ENCODE measurements at places on chromosomes 11 and 22.

DNA sequence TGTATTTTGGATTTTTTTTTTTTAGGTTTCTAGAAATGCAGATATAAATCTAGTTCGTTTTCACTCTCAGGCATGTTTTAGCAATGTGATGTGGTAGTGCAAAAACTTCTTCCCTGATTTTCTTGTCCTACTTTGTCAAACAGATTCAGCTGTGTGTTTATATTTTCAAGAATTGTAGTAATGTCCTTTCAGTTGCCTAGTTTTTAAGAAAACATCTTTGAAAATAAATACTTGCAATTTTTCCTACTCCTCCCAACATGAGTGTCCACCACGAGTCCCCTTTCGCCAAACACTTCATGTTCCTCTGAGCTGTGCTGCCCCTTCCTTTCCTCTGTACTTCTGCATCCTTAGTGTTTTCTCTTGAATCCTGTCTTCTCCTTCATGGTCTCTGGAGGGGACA lies 686.9 kb downstream of the NTM start:
- no peak for DNase-seq

GRCh38 chr22:31683181-31684105 lies 21.4 kb upstream of the PISD start:
- DNase-seq: no peak

DNA sequence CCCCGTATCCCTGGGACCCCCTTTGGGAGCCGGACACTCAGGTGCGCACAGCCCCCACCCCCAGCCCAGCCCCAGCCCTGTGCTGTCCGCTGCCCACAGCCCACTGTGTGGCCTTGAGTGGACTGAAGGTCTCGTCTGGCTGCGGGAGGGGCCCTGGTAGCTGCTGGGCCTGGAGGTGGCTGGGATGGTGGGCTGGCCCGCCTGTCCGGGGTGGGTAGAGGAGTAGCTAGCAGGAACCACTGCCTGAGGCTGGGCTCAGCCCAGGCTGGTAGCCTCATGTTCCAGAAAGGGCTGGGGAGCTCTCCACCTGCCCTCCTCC lies 4.6 kb upstream of the MUC6 start:
- DNase-seq: no peak

- DNase-seq: no peak
Measured at GRCh38 chr22:41504397-41504796, 35.5 kb downstream of the ACO2 start.

DNA sequence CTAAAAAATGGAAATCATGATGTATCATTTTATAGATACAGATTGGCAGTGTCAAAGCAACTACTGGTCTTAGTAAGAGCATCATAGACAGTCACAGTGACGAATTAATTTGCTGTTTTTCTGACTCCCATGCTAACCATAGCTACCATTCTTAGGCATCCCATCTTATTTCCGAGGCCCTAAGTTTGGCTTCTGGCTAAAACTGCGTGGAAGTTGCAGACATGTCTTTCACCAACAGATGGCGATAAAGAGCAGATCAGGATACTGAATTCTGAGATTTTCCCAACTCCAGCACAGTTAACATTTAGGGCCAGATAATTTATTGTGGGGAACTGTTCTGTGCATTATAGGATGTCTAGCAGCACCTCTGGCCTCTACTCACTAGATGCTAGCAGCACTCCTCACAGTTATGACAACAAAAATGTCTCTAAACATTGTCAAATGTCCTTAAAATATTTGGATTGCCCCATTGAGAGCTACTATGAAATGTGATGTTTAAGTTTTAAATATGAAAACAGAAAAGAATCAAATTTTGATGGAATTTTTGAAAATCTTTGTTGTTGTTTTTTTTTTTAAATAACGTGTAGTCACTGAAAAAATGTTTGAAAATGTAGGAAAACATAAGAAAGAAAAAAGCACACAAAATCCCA lies 16.3 kb downstream of the OR2AG2 start:
- peak; percentile 24 for DNase-seq

DNA sequence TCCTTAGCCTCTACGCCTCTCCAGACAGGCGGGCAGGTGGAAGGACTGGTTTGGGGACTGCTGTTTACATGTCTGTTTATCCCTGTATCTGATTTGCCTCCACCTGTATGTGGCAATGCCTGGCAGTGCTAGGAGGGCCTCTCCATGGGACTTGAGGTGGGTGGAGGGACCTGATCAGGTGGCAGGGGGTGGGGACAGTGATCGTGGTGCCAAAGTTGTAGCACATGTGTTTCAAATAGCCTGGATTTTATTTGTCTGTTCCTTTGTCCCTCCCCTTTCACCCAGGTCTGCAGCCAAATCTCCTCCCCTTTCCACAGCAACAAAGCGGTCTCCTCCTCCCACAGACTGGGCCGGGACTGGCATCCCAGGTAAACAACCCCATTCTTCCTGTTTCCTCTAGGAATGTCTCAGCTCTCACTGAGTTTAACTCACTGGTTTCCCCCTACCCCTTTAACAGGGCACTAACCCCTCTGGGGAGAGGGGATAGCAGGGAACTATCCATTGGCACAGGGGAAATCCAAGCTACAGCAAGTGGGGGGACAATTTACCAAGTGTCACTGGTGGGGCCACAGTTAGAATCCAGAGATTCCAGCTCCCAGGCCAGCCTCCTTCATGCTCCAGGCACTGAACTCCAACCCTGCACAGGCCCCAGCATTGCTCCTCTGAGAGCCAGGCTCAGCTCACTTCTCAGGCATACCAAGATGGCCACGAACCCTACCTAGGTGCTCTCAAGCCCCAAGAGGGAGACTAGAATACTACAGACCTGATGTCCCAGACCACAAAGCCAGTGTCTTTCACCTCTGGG lies 22.9 kb upstream of the TLCD5 start:
- DNase-seq: no peak

GRCh38 chr11:86955361-86956120 lies at the start of gene FZD4:
FZD4 (minus strand) TSS chr11:86955395; CDS start chr11:86955085, 310 bp downstream.
- peak; percentile 40 for DNase-seq

GRCh38 chr11:61959678-61960077 lies 7.8 kb downstream of the FTH1 start:
- no peak for DNase-seq

- DNase-seq: no peak
Measured at GRCh38 chr11:73637012-73637411, 9.4 kb upstream of the PLEKHB1 start.

GRCh38 chr11:125319649-125320048 lies 155.1 kb downstream of the PKNOX2 start:
- no peak for DNase-seq

GRCh38 chr11:26105762-26106423 lies 226.0 kb upstream of the ANO3 start:
- no peak for DNase-seq

- DNase-seq: peak; percentile 42
Measured at GRCh38 chr11:66883016-66883965, 26.4 kb downstream of the LRFN4 start.

DNA sequence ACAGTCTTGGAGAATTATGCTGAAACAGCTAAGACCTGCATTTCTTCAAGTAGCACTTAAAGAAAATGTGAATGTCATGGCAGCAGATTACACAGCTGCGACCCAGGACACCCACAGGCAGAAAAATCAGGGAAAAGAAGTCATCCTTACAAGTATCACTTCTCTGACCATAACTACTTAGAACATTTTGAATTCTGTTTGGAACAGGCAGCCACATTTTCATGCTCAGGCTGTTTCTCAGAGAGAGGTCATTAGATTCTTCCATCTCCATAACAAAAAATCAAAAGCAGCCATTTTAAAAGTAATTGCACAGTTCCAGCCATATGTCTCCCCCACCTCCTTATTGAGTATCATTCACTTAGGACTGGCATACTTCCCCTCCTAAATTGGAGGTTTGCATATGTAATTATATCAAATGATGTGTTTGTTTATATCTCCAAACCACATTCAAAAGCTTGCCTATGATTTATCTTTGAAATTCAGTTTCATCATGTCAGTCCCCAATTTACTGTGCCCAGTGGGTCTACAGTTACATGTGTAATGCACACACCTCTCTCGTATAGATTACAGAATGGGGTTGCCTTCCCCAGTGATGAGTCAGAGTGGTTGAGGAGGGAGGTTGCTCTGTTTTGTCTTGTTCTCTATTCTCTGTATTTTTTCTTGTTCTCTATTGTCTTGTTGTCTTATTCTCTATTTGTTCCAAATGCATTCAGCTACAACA lies 276.5 kb upstream of the MTNR1B start:
- DNase-seq: no peak

- DNase-seq: no peak
Measured at GRCh38 chr22:23915290-23915689, 21.1 kb downstream of the MIF start.

DNA sequence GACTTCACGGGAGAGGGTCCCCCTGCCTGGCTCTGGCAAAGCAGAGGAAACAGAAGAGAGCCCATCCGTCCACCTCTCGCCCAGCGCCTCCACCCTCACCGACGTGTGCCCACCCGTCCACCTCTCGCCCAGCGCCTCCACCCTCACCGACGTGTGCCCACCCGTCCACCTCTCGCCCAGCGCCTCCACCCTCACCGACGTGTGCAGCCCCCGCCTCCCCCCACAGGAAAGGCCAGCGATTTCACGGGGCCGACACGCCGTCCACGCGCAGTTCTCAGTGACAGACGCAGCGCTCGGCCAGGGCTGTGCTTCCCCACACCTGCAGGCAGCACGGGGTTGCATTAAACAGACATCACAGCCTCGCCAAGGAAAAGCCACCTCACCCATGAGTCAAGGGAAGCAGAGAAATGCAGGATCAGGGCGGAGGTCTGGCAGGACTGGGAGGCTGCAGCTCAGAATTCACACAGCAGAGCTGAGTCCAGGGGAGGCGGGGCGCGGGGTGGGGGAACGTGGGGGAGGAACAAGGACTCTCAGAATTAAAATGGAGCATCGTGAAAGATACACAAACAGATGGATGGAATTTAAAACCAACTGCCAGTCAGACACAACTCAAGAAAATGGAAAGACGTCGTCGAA lies 377.7 kb downstream of the BRD1 start:
- DNase-seq: no peak

DNA sequence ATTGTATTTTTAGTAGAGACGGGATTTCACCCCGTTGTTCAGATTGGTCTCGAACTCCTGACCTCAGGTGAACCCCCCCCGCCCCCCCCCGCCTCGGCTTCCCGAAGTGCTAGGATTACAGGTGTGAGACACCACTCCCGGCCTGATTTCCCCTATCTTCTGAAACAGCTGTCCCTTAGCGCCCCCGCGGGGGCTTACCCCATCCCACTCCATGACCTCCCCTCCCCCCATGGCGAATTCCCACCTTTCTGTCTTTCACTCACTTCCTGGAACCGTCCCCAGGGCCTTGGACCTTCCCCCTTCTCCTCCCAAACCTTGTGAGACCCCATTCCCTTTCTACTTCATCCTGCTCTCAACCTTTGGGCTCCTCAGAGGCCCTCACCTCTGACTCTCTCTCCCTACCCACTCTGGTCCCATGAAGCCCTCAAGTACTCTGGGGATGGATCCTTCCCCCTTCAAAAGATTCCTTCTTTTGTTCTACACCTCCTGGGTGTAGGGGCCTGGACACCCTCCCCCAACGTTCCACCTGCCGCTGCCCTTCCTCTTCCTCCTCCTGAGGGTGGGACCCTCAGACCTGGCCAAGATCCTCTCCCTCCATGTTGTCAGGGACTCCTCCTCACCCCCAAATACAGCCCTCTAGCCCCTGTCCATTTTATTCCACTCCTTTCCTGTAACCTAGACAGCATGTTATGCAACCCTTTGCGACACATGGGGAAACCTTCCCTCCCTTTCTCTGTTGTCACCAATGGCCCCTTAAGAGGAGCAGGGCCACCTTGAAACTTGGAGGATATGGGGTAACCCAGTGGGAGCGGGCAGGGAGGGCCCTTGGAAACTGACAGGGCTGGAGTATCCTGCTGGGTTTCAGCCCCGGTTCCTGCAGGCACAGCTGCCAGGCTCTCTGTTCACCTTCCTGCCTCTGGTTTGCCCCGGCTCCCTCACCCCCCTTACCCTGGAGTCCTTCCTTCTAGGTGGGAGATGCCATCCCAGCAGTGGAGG lies 1.1 kb downstream of the PRDX5 start:
- no peak for DNase-seq

GRCh38 chr11:69494851-69495250 lies 13.4 kb downstream of the LINC01488 start:
- DNase-seq: no peak

- DNase-seq: no peak
Measured at GRCh38 chr22:19223617-19224016, 45.1 kb upstream of the SLC25A1 start.
